Hypothalamus (tissue), 51 donors: ENCODE measurements at places on chromosomes 1 and 21.

DNA sequence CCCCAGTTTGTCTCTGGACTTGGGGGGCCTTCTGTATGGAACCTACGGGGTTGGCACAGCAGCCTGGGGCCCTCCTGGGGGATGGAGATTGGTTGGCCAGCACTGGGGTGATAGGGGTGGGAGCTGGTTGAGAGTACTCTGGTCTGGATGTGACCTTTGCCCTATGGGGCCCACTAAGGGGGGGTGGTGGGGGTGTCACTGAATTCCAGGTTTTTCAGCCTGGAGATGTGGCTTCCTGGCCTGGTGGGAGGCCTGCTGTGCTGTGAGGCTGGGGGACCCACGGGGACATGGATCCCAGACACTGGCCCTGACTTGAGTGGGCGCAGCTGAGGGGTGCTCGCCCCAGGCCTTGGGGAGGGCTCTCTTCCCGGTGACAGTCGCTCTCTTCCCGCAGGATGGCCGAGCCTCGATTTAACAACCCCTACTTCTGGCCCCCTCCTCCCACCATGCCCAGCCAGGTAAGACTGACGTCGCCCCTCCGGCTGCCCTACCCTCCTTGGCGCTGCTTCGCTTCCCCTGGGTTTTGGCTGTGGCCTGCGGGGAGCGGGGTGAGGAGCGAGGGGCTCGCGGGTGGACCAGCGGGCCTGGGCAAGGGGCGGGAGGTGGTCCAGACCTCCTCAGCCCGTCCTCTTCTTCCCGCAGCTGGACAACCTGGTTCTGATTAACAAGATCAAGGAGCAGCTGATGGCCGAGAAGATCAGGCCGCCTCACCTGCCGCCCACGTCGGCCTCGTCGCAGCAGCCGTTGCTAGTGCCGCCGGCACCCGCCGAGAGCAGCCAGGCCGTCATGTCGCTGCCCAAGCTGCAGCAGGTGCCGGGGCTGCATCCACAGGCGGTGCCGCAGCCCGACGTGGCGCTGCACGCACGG, 19.6 kb downstream of the ZNF362 start:
- DNase-seq = no peak

- DNase-seq = no peak
Measured at GRCh38 chr1:155137154-155137949, 1.7 kb downstream of the SLC50A1 start.

DNA sequence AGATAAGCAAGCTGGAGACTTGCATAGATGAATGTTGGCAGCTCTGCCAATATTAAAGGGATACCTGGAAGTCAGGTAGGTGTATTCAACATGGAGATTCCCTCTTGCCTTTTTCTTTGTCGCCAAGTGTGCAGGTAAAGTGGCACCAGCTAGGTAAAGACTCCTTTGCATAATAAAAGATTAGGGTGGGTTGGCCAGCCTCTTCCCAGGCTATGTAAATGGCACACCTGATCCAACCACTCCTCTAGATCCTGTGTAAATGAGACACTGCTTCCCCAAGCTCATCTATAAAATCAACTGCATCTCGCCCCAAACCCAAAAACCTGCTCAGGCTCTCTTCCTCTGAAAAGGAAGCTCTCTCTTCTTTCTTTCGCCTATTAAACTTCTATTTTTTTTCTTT, 100.8 kb upstream of the DSCAM start:
- no peak for DNase-seq

GRCh38 chr1:24968941-24969585, 39.0 kb upstream of the RUNX3 start:
- DNase-seq = no peak

DNA sequence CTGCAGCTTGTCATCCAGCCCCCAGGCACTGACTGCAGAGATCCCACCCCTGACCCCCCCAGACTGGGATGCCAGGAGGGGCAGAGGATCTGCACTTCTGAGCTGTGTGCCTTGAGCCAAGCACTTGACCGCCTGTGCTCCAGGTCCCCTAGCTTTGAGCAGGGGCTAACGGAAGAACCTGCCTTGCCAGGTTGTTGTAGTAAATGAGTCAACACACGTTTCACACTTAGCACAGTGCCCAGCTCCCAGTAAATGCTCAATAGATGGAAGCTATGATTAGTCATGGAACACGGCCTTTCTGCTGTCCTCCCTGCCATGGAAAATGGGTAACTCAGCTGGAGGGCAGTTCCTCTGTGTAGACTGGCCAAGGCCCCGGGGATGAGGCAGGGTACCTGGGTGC, 24.1 kb downstream of the IFFO2 start:
- no peak for DNase-seq

DNA sequence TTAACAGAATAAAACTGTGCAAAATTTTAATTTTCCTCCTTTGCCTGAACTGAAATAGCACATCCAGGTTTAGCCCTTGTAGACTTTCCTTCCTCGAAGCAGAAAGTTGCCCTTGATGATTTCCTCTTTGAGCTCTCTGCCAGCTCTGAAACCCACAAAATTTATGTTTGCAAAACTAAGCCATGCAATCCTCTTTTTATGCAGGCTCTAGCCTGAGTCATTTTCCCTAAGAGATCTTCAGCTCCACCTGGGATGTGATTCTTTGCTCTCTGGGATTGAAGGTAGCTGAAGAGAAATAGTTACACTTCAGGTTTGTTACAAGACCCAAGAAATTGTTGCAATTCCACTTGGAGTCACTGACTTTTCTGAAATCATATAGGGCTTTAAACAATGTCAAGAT, 1.4 kb upstream of the F3 start:
- no peak for DNase-seq

- DNase-seq = no peak
Measured at GRCh38 chr1:169945181-169945580, 51.5 kb upstream of the SCYL3 start.

DNA sequence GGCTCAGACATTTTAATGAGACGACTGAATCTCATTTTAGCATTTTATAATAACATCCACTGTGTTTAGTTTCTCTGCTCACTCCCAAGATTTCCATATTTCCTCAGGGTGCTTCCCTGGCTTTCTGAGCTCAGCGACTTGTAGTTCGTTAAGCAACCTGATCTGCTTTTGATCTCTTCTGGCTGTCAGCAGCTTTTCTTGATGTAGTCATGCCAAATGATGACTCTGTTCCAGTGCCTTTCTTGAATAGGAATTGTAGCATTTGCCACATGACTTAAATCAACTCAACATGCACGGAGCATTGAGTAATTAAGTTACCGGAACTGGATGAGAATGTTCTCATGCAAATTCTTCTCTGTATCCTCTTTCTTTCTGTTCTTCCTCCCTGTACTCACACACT, 246.1 kb downstream of the FMN2 start:
- no peak for DNase-seq

GRCh38 chr1:233337505-233337904, 10.0 kb downstream of the MAP3K21 start:
- no peak for DNase-seq
